ENCODE measurements at places on chromosomes 7 and 10.

GRCh38 chr10:67612577-67613537, 83.1 kb downstream of the CTNNA3 start:
- DNase-seq: no peak

DNA sequence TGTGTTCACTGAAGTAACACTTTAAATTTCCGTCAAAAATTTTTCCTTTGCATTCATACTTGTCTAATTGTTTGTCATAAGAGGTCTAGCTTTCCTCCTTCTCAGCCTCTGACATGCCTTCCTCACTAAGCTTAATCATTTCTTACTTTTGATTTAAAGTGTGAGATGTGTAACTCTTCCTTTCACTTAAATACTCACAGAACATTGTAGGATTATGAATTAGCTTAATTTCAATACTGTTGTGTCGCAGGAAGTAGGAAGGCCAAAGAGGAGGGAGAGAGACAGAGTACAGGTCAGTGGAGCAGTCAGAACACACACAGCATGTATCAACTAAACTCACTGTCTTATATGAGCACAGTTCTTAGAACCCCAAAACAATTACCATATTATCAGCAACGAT, 99.0 kb downstream of the SRPK2 start:
- DNase-seq: no peak

- no peak for DNase-seq
These were observed 201.5 kb downstream of the LRMDA start for GRCh38 chr10:75632805-75633462.

DNA sequence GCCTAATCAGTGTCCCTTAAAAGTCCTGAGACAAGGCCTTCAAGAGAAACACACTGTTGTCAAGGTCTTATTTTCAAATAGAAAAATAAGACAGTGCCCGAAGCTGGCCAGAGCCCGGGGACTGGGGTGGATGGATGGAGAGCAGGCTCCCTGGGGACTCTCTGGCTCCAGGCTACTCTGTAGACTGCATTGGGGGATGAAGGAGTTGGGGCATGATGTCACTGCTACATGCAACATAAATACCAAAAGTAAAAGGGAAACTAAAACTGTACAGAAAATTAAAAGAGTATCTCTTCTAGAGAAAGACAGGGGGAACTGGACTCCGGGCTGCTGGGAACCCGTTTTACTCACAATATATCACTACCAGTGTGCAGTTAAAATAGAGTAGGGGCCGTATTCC, 629.8 kb downstream of the KCNMA1 start:
- DNase-seq: no peak

Data from T47D (cell line).